ENCODE measurements at places on chromosomes 5 and 9.

- DNase-seq, result no peak
Observed at GRCh38 chr5:81180780-81181460, 52.2 kb upstream of the CKMT2 start.

GRCh38 chr5:891117-891836 lies 1.3 kb downstream of the BRD9 start:
- no peak for DNase-seq

- DNase-seq, result no peak
Observed at GRCh38 chr9:68739621-68740174, 34.7 kb downstream of the PIP5K1B start.

GRCh38 chr9:18393340-18394130 lies 80.4 kb upstream of the ADAMTSL1 start:
- DNase-seq, result peak; percentile 94

DNA sequence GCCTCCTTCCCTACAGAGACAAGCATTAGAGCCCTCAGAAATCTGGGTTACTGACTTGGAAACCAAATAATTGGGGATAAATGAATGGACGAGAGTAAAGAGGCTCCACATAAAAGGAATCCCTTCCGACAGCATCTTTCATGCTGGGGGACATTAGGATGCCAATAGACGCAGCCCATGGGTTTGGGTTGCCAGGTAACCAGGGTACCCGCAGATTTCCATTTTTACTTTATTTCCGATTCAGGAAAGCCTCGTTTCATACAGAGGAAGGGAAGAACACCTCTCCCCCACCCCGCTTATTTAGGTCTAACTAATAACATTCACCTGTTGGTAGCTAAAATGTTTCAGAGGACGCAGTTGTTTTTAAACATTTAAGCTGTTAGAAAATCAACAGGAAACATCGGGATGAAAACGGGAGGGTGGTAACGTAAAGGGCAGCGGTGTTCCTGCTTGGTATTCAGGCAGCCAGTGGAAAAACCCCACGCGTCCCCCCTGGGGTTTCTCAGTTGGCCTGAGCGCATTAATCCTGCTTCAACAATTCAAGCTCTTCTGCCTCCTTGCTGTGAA lies 179.5 kb downstream of the YTHDC2 start:
- DNase-seq, result no peak

GRCh38 chr5:137393196-137393993 lies 105.7 kb downstream of the SPOCK1 start:
- no peak for DNase-seq

DNA sequence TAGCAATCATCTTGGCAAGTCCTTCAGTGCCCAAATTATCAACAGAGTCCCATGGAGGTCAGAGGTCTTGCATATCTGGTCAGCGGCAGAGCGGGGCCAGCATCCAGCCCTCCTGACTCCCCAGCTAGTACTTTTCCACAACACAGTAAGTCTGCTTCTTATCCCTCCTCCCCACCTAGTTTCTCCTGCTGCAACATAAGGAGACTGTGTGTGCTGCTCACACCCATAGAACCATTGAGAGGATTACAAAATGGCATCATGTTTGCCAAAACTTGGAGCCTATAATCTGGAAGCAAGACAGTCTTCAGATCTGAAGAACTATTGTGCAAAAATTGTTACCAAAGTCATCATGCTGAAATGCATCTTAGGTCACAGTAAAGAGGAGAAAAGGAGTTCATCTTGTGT lies 125.8 kb upstream of the ZNF366 start:
- no peak for DNase-seq

DNA sequence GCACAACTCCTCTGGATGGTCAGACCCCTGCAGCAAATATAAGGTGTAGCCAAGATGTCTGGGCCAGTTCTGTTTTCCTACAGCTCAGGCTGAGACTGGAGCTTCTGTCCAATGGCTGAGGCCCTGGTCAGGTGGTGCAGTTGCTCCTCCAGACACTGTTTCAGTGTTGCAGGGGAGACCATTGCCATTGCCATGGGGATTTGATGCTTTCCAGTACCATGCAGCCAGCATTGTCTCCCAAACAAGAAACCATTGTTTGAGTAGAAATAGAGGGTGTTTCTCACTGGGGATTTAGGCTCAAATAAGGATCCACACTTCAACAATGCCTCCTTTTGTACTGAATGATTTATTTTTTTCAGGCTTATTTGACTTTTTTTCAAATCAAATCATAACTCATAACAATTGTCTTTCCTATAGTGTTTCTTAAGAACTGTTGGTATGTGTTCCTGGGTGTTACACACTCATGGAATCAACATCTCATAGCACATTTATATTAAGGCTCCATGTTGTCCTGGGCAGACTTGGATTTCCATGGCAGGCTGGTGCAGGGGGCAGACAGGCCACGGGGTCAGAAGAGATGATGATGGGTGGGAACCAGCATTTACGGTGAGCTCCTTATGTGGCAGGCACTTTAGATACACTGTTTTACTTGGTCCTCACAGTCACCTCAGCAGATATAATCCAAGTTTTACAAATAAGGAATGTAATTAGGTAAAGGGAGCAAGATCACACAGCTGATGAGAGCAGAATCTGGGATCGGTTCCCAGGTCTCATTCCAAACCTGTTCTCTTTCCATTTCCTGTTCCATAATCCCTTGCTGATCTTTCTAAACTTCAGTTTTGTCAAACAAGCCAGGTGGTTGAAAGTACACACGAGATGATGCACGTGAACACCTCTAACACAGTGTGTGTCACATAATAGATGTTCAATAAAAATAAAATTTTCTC lies 95.9 kb upstream of the GNAQ start:
- DNase-seq, result no peak

DNA sequence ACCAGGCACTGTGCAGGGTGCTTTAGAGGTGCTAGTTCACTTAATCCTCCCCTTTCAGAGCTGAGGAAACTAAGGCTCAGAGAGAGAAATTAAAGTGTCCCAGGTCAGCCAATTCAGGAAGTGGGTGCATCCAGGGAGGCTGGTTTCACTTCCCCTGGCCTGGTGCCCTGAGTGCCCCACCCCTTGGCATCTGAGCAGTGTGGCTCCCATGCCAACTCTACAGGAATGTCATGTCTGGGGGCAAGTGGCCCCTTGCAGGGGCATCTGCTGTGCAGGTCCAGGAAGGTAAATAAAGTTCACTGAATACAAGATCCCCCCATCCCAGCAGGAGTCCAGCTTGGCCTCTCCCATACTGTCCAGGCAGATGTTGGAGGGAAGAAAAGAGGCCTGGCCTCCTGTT lies 4.4 kb upstream of the N4BP3 start:
- DNase-seq, result no peak

DNA sequence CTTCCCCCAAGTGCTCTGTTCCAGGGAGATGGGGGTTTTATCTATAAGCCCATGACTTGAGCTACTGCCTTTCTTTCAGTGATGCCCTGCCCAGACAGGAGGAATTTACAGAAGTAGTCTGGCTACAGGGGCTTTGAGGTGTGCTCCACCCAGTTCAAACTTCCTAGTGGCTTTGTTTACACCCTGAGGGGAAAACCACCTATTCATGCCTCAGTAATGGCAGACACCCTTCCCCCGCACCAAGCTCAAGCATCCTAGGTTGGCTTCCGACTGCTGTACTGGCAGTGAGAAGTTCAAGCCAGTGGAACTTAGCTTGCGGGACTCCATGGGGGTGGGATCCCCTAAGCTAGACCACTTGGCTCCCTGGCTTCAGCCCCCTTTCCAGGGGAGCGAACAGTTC lies 154.6 kb downstream of the IZUMO3 start:
- no peak for DNase-seq

DNA sequence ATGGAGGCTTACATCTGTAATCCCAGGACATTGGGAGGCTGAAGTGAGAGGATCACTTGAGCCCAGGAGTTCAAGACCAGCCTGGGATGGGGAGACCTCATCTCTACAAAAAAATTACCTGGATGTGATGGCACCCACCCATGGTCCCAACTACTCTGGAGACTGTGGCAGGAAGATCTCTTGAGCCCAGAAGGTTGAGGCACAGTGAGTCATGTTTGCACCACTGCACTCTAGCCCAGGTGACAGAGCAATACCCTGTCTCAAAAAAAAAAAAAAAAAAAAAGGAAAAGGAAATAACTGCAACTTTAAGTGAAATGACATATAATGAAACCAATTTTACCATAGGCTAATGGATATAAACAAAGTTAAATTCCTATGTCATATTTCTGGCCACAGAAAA lies 152.1 kb upstream of the DHFR start:
- no peak for DNase-seq

GRCh38 chr5:113302120-113302519 lies 132.7 kb downstream of the TSSK1B start:
- no peak for DNase-seq

DNA sequence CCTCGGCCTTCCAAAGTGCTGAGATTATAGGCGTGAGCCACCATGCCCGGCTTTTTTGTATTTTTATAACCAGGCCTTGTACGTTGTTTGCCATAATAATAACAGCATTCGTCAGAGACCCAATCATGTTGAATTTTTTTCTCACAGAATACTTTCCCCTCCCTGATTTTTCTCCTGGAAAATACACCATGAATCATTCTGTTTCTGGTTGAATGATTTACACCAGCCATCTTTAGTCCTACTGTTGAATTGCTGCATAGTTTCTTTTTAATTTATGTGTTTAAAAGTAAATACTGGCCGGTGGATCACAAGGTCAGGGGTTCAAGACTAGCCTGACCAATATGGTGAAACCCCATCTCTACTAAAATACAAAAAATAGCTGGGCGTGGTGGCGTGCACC lies 3.5 kb downstream of the CNOT8 start:
- DNase-seq, result no peak

GRCh38 chr5:177133853-177134696 lies 502 bp downstream of the NSD1 start:
- DNase-seq, result peak; percentile 23

- peak; percentile 8 for DNase-seq
Observed at GRCh38 chr9:33687779-33688178, 107.6 kb upstream of the PRSS3 start.

GRCh38 chr5:42896523-42896922 lies 84.8 kb upstream of the SELENOP start:
- DNase-seq, result no peak

GRCh38 chr9:114250648-114251047 lies 72.2 kb upstream of the ORM1 start:
- no peak for DNase-seq

- no peak for DNase-seq
Observed at GRCh38 chr5:149641000-149641576, 59.8 kb downstream of the ARHGEF37 start.

DNA sequence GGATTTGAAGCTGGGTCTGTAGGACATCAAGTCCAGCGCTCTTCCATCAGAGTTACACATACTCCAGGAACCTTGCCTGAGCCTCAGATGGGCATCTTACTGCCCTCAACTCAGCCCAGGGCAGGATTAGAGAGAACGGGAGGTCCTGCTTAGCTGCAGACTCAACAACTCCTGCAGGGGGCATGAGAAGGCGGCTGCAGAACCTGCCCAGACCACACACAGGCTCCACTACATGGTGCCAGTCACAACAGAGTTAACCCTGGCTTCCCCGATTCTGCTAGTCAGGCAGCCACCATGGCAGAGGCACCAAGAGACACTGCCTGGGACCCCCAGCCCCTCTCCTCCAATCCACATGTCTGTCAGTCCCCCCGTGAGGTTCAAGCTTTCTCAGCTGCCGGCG lies 23.9 kb upstream of the CPLX2 start:
- no peak for DNase-seq

DNA sequence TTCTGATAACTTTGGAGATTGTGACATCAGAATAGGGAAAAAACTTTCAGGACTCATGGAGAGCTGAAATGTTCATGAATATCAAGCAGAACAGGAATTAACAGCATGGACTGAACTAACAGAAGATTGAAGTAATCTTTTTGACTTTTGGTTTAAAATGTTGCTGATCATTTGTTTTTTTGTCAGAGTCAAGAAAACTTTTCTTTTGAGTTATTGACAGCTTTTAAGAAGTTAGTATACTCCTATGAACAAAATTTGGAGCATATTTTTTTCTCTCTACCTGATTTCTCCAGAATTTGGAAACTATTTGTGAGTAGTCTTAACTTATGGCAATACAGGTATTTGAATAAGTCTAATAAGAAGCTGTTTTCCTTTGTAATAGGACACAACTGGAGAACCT lies 244.3 kb upstream of the KLF9 start:
- DNase-seq, result no peak

DNA sequence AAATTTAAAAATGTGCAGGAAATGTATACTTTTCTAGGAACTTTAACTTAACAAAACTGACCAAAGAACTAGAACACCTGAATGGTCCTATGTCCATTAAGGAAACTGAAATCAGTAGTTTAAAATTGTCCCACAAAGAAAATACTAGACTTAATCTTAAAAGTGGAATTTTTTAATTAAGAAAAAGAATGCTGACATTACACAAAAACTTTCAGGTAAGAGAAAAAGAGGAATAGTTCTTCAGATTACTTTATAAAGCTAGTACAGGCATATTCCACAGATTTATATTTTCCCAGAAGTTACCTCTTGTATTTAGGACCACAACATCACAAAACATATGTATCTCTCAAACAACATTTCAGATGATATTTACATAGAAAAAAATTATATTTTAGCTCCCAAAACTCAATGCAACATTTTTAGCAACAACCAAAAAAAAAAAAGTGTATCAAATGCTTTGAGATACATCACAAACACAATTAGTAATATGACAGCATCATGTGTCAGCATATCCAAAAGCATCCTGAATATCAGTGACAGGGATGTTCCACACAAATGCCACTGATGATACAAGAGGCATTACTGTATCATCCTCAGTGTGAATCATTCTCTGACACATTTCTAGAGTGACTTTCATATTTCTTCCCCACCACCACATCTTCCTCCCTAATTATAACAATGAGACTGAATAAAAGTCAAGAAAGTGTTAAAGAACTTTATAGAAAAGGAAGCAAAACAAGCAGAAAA lies 264.0 kb downstream of the EPB41L4A start:
- peak; percentile 39 for DNase-seq

DNA sequence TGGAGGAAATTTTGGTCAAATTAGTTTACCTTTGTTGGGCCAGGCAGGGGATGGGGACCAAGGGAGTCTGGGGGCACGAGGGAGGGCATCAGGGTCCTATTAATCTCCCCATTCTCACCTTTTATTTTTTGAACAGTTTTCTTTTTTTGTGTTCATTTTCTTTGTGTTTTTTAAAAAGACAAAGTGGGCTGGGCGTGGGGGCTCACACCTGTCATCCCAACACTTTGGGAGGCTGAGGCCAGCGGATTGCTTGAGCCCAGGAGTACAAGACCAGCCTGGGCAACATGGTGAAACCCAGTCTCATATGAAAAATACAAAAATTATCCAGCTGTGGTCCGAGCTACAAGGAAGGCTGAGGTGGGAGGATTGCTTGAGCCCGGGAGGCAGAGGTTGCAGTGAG lies 103.7 kb downstream of the WNK2 start:
- no peak for DNase-seq

GRCh38 chr5:8726383-8727036 lies 819.4 kb downstream of the SEMA5A start:
- no peak for DNase-seq

DNA sequence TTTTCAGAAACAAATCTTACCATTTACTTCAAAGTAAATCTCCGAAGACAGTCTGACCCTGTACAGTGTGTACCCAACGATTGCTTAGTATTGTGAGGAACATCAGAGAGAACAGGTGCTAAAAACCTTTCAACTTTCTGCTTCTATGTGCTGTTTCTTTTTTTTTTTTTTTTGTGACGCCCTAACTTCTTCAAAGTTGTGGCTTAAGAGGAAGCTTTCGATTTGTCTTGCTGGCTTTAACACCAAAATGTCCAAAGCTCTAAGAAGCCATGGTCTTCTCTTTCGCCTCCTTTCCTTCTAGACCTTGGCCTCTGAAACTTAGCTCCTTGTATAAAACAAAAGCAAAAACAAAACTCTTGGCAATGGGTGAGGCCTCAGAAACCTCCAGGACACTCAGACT lies 1.2 kb downstream of the TNFSF8 start:
- no peak for DNase-seq
